GM19239 (cell line): ENCODE measurements at places on chromosomes 3 and 15.

- no peak for DNase-seq
These were observed 20.3 kb downstream of the XXYLT1 start for GRCh38 chr3:195250473-195251251.

- no peak for DNase-seq
These were observed 56.2 kb downstream of the AAGAB start for GRCh38 chr15:67198157-67198754.

- DNase-seq, result no peak
These were observed 16.4 kb upstream of the ST8SIA2 start for GRCh38 chr15:92377083-92377789.

GRCh38 chr3:57118254-57118653 lies 46.9 kb downstream of the IL17RD start:
- no peak for DNase-seq

DNA sequence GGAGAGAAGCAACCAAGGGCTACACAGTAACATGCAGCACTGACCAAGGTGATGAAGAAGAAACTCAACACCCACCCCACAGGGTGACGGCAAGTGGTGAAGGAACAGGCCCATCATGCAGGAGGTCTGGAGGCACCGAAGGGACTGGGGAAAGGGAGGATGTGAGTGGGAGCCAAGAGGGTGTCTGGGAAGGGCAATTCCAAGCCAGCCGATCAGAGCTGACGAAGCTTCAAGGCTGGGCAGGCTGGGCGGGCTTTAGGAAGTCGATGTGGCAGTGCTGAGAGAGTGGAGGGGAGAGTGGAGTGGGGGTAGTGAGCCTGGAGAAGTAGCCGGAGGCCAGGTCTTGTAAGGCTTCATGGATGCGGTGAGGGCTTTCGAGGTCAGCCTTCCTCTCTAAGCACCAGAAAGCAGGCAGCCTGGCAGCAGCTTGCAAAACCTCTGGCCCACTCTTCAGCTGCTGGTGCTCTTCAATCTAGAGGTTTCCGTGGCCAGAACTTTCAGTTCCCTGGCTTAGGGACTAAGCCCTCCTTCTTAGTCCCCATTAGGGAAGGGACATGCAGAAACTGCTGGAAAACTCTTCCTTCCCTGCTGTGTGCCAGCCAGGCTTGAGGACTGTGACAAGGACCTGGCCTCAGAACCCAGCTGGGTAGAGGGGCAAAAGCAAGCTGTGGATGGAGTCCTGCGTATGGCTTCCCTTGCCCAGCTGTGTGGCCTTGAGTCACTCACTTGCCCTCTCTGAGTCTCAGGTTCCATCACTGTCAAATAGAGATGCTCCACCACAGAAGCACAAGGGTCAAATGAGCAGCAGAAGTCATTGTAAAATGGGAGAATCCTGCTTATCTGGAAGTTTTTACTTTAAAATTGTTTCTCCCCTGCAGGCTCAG lies 72.1 kb downstream of the TLE3 start:
- no peak for DNase-seq

- no peak for DNase-seq
These were observed 641 bp downstream of the OPA1 start for GRCh38 chr3:193593668-193594030.
